Right lobe of liver (tissue), 6 donors: ENCODE measurements at places on chromosomes 3 and 15.

DNA sequence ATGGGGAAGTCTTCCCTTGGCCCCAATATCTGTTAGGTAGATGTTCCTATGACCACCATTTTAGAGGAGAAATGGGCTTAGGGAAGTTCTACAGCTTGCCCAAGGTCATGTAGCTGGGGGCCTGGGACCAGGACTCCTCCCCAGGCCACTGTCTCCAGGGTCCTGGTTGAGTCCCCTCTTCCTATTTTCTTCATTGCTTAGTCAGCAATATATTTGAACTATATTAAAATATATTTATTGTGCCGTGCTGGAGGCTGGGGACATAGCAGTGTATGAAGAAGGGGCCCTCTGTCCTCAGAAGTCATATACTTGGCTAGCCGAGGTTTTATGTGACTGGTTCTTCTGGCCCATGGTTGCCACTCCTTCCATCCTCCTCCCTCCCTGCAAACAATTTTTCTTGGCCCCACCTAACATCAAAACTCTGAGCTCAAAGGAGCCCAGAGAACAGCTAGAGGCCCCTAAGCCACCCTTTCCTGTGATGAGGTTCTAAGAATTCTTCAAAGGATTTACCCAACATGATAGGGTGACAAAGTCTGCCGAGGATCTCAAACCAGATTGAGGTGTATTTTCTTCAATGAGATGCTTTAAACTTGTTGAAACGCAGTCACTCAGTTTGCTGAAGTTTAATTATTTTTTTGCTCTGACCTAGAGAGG is 121.2 kb upstream of the RASGRP1 start:
- no peak overlapping the region for H3K4me3 ChIP-seq
- no peaks in the 10 kb centered on the region for H3K36me3 ChIP-seq
- no peaks in the 10 kb centered on the region for H3K4me1 ChIP-seq
- no peaks in the 10 kb centered on the region for H3K27me3 ChIP-seq
- H3K27ac ChIP-seq, result no peak overlapping the region

GRCh38 chr3:56854856-56855611 is 53.3 kb upstream of the ARHGEF3 start:
- no peaks in the 10 kb centered on the region for H3K27me3 ChIP-seq
- no peak overlapping the region for H3K4me3 ChIP-seq
- no peak for DNase-seq

- no peaks in the 10 kb centered on the region for H3K27me3 ChIP-seq
- H3K4me1 ChIP-seq, result no peaks in the 10 kb centered on the region
These were observed 325.6 kb upstream of the AZI2 start for GRCh38 chr3:28674212-28674611.

DNA sequence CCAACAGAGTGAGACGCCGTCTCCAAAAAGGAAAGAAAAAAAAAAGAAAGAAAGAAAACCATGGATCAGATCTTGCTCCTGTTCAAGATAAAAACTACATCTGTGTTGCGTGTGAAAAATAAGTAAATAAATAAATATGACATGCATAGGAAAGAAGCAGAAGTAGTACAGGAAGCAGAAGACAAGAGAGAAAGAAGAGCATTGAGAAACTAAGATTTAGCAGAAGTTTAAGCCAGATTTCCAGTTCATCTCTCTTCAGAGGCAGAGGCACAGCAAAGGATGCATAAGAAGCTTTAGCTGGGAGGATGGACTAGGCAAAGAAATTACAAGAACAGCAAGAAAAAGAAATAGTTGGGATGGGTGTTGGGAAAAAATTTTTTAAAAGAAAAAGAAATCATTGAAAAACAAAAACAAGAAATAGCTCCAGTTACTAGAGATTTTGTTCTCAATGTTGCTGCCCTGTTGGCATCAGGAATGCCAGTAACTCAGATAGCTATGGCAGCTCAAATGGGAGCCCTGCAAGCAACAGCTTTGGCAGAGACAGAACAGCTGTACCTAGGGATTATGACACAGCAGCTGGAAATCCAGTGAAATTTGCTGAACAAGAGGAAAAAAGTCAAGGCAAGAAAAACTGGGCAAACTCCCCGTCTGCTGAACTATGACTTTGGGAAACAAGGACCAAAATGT is 17.3 kb downstream of the AP3S2 start:
- H3K4me3 ChIP-seq, result no peak overlapping the region
- H3K36me3 ChIP-seq, result no peaks in the 10 kb centered on the region
- no peaks in the 10 kb centered on the region for H3K4me1 ChIP-seq
- no peak for DNase-seq
- no peak overlapping the region for H3K27ac ChIP-seq

DNA sequence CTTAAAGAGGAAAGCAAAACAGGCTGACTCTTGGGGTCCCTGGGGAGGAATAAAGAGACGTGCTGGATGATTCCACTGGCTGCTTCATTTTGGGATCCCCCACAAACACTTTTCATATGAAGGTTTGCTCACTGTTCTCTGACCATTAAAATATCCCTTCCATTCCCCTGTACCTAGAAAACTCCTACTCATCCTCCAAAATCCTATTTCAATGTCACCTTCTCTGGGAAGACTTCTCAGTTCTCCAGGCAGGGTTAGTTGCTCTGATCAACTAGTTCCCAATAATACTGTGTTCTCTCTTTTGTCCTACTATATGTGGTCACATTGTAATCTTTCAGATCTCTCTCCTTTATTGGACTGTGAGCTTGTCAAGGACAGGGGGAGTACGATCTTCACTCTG is 19.0 kb downstream of the LARP6 start:
- H3K27ac ChIP-seq, result no peak overlapping the region
- DNase-seq, result no peak
- H3K27me3 ChIP-seq, result no peaks in the 10 kb centered on the region
- H3K4me3 ChIP-seq, result no peak overlapping the region
- H3K4me1 ChIP-seq, result no peaks in the 10 kb centered on the region

GRCh38 chr15:31467361-31467760 is 140.7 kb downstream of the KLF13 start:
- no peak overlapping the region for H3K4me3 ChIP-seq
- H3K27me3 ChIP-seq, result no peaks in the 10 kb centered on the region
- H3K27ac ChIP-seq, result no peak overlapping the region
